GM12865 (cell line): ENCODE measurements at places on chromosomes 5 and 9.

- DNase-seq: no peak
These were observed 152.5 kb downstream of the DMRT2 start for GRCh38 chr9:1202512-1203280.

GRCh38 chr5:141479776-141480175 lies 4.0 kb downstream of the PCDHGC3 start:
- DNase-seq: no peak

- DNase-seq: no peak
These were observed at the start of gene OSMR for GRCh38 chr5:38845526-38846378. Gene OSMR, plus strand, starts transcription at chr5:38846012. Its CDS starts 23,033 bp downstream, at chr5:38869045.

- DNase-seq: no peak
These were observed 82.2 kb upstream of the CNTLN start for GRCh38 chr9:17052626-17053025.

GRCh38 chr5:79853676-79854418 lies 137.2 kb downstream of the MTX3 start:
- no peak for DNase-seq

- no peak for DNase-seq
These were observed 35.5 kb upstream of the FTMT start for GRCh38 chr5:121816164-121816563.

DNA sequence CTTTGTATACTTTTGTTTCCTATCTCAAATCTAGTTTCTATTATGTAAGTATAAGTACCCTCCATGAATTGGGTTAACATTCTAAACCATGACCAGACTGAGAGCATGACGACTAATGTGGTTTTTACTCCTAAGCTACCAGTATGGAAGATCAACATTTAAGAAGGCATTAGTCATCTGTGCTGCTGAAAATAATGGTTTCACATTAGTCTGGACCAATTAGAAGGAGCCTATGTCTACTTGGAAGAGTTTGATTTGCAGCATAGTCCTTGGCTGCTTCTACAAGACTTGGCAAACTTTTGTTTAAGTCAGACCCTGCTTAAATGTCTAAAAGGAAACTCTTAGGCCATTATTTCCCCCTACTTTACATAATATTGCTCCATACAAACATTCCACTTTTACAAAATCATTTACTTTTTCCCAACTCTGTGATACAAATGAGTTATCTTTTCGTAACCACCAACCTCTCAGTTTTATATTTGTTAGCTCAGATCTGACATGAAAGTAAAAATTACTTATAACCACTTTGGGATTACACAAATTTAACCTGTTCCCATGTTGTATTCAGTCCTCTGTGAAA lies 186.7 kb downstream of the COMMD10 start:
- no peak for DNase-seq

DNA sequence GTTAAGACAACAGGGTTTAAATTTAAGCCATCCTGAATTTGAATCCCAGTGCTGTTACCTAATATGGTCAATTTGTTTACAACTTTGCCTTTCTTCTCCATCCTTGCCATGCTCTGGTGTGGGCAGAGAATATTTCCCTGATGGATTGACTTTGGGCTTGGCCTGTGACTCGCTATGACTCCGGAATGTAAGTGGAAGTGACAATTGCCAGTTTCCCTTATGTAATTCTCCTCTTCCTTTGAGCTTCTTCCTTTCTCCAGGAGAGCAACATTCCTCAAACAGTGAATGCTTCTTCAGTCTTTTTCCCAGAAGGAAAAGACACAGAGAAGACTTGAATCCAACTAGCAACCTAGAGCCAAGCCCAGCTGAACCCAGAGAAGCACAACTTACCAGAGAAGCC lies 159.1 kb downstream of the LURAP1L start:
- no peak for DNase-seq

GRCh38 chr9:134971196-134971595 lies 53.5 kb upstream of the FCN1 start:
- no peak for DNase-seq

- DNase-seq: no peak
These were observed 18.1 kb upstream of the RPL26L1 start for GRCh38 chr5:172941067-172941516.

GRCh38 chr9:85425153-85425611 lies 316.6 kb downstream of the AGTPBP1 start:
- DNase-seq: peak; percentile 73

- no peak for DNase-seq
These were observed 929.6 kb upstream of the WWC1 start for GRCh38 chr5:167361795-167362194.

- DNase-seq: no peak
These were observed 31.7 kb downstream of the CRB2 start for GRCh38 chr9:123387686-123388085.

- no peak for DNase-seq
These were observed 240.7 kb upstream of the CLINT1 start for GRCh38 chr5:158099571-158100105.

DNA sequence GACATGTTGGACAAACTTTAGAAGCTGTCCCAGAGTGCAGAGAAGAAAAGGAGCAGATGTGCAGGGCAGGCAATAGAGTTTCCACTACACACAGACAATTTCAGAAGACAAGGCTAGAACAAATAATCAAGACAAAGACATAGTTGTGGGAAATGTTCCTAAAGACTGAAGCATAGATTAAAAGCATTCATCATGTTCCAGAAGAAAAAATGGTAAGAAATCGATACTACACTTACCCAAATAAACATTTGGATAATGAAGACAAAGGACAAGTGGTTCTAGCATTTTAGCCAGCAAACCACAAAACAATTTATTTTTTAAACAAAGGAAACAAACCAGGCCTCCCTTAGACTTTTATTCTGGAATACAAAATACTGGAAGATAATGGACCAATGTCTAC lies 97.9 kb downstream of the FSTL4 start:
- no peak for DNase-seq

DNA sequence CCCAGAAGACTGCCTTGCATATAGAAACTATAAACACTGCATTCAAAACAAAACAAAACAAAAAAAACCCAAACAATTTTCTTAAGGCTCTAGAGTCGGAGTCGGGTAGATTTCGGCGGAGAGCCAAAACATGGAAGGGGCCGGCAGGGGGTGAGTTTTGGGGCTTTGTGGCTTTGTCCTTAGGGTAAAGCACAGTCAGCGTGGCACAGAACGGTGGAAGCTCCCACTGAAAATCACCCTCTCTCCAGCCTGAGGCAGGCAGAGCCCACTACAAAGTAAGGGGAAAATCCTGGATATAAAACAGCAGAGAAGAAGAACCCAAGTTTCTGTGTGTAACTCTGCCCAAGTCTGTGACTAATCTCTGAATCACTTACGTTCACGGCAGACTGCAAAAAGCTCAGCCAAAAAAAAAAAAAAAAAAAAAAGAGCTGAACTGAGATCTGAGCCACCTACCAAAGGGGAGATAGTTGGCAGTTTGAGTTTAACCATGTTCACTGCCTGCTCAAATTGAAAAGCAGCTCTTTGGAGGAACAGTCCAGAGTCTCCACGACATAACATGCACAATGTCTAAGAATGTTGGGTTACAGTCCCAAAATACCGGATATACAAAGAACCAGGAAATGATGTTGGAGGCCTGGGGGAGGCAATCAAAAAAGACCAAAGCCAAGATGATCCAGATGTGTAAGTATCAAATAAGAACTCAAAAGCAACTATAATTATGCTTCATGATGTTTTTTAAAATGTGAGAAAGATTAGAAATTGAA lies 26.6 kb upstream of the OR2K2 start:
- peak; percentile 16 for DNase-seq

GRCh38 chr9:123544007-123544827 lies 188.2 kb downstream of the CRB2 start:
- peak; percentile 40 for DNase-seq

DNA sequence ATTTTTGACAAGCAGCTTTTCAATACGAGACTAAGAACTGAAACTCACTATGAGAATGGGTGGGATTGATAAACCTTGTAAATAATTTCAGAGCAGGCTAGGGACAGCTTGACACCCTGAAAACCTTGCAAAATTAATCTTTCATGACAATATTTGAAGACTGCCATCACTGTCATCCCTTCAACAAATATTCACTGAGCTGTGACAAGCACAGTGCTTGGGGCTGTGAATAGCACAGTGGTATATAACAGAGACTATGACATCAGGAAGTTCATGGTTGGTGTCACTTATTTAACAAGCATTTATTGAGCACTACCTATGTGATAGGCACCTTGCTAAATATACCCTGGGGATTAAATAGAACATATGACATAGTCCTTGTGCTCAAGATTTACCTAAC lies 741.0 kb upstream of the RIOK2 start:
- DNase-seq: peak; percentile 23

GRCh38 chr9:11779971-11780370 lies 913.2 kb upstream of the TYRP1 start:
- DNase-seq: no peak

DNA sequence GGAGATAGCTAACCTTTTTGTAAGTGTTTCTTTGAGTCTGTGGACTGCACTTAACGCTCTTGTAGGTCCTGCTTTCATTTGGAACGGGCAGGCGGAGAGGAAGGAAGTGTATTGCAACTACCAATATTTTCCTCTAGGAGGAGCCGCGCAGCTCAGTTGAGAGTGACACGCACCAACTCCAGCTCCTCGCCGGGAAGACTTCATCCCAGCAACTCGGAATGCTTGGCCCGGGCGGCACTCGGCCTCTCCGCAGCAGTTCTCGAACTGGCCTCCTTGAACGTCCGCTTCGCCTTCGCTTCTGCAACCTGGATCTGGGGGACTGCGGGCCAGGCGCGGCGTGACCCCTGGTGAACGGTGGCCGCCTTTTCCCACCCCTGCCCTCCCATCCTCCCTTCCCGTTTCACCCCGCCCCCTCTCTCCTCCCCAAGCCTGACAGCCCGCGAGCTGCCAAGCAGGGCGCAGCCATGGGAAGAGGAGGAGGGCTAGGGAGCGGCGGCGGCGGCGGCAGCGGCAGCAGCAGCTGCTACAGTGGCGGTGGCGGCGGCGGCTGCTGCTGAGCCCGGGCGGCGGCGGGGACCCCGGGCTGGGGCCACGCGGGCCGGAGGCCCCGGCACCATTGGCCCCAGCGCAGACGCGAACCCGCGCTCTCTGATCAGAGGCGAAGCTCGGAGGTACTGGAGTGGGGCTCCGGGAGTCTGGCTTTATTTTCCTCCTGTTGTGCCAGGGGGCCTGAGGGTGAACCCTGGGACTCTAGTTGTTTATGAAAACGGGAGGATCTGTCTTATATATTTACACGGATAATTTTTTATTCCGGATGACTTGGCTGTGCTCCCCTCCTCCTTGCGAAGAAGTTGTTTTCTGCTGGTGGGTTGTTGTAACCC lies at the start of gene GHR:
TSS of gene GHR (plus strand) at position 155 of the 881 bp plus-strand sequence. CDS start 142,436 bp downstream, outside the sequence.
- DNase-seq: peak; percentile 53

DNA sequence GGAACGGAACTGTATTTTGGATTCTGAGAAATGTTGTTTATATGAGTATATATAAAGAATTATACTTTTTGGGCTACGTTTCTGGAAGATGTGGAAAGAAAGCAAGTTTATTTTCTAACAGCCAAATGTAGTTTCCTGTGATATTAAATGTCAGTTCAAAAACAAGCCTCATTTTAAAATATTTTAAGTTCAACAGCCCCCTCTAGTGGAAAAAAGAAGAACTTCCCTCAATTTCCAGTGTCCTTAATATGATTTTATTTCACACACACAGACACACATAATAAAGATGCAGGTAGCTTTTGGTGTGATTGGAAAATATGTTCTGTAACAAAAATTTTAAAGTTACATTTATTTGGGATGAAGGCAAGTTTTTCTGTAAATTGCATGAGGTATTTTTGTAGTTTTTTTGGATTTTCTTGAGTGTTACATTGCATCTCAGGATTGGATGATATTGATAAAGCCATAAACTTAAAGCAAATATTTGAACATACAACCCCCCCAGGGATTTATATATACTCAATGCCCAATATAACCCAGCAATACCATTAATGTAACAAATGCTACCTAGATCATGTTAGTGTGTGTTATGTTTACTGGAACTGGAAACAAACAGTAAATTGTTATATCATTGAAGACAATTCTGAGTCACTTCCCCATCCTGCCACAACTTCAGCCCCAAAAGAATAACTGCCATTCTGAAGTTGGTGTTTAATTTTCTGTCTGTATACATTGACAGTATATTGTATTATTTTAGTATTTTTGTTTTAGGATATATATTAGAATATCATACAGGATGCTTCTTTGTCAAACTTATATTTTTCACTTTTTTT lies 54.0 kb downstream of the CCDC171 start:
- DNase-seq: peak; percentile 51

DNA sequence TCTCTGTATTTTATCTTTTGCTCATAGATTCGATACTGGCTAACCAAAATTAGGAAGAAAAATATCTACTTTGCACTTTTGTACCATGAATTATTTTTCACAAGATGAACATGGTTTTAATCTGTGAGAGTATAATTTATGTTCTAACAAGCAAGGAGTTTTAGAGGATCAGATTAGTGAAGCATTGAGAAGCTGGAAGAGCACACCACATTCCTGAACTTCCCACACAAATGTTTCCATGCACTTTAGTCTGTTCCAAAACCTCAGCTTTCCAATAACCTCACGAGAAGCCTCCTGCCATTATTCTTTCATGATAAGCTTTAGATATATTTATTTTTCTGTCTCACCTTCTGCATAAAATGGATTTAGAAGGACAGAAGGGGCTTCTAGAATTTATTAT lies 98.7 kb upstream of the MPDZ start:
- DNase-seq: no peak

DNA sequence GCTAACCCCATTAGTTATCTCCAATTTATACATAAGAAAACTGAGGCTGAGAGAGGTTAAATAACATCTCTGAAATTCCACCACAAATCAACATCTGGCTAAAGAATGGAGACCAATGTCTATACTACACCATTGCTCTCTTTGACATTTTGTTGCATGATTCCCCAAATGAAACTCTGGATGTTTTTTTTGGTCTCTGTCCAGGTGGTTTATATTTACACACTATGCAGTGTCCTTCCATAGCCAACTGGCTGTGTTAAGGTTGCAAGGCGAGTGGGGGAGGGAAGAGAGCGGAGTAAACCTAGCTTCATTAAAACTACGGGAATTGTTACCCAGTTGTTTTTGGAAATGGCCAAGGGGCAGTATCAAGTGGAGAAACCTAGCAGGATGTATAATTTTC lies 67.2 kb downstream of the KIF4B start:
- no peak for DNase-seq

DNA sequence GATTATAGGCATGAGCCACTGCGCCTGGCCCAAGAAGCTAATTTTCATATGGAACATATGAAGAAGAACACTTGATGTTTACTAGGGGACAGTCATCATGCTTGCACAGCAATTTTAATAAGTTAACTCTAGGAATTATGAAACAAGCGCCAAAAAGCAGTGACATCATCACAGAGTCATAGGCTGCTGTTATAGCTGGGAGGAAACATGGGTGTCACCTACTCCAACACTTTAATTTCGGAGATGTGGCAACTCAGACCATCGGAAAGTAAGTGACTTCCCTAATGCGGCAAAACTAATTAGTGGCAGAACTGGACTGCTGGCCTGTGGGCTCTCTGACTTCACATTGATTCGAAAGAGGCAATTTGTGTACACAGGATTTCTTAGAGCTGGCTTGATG lies 38.1 kb upstream of the EQTN start:
- DNase-seq: no peak

GRCh38 chr5:115354246-115354645 lies 57.8 kb upstream of the CCDC112 start:
- DNase-seq: no peak
